GM04503 (cell line): ENCODE measurements at places on chromosomes 5 and 9.

- DNase-seq: no peak
Measured at GRCh38 chr5:22293147-22293546, 560.0 kb downstream of the CDH12 start.

DNA sequence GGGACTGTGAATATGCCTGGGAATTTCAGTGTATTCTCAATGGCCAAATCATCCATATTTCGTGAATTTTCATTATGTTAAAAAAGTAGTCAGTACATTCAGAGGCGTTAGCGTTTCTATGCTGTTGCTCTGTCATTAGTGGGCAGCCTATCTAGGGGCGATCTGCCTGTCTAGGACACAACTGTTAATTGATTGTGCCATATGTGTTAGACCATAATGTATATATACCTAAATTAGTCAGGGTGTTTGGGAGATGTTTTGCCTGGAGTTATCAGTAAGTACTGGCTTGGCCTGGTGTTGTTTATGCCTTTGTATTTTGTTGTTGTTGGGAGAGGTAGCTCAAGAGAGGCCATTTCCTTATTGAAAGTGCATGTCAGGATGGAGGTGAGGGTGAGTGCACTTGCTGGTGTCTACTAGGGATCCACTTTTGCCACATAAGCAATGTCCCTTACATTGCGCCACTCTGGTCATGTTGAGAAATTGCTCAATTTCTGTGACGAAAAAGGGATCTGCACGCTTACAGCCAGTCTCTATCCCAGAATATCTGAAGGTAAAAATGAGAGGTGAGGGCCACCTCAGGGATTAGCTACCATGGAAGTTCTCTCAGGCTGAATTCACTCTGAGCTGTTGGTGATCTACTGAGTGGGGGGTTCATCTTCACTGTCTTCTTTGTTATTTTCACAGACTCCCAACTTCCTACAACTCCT is 123.3 kb downstream of the ST8SIA4 start:
- no peak for DNase-seq

DNA sequence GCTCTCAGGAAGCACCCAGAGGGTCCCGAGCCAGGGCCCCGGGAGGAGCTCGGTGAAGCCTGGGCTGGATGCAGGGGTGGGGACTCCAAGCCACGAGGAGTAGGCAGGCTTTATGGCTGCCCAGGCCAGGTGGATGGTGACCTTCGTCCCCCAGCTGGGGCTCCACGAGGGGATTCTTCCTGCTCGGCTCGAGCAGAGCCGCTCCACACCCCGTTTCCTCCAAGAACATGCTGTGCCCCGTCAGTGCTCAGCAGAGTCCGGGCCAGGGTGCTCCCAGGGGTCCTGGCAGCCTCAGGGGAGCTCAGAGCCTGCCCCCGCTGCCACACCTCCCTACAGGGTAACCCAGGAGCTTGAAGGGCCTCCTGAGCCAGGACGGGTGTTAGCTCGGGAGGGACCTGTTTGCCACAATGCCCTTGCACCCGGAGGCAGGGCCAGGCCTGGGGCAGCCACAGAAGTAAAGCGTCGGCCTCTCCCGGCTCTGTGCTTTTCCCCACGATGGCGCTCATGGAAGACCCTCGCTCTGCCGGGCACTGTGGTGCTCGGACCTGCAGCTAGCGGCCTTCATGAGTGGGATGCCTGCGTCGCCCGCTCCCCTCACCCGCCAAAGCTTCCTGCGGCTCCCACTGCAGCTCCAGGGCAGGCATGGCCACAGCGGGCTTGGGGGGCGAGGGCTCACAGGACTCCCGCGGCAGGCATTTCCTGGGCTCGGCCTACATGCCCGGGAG is 86.8 kb downstream of the KCNT1 start:
- DNase-seq: no peak

DNA sequence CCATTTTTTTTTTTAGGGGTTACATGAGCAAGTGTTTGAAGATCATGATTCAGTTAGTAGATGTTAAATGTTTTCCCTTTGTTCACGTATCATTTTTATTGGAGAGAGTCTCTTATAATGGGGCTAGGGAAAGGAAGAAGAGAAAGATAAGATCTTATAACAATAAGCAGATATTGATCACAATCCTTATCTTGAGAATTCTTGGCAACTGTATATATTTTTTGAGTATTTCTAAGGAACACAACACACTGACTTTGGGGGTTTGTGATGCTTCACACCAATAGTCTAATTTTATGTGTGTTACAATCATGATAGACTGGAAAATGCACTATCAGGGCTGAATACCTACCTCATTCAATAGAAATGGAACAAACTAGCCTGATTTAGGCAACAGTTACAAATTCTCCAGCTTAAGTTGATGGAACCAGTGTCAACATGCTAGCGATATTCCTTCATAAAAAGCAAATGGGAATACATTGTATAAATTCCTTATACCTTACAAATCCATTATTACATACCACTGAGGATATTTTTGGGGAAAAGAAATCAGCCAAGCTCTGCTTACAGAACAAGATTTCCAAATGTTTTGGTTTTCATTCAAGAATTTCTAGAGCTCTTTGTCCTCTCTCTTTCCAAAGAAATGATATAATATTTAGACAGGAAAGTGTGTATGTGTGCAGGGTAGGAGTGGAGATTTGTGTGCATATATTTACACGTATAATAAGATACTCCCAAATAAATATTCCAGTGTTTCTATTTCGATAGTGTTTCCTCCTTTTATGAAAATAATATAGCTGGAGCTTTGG is 41.5 kb downstream of the SVEP1 start:
- DNase-seq: peak; percentile 50

DNA sequence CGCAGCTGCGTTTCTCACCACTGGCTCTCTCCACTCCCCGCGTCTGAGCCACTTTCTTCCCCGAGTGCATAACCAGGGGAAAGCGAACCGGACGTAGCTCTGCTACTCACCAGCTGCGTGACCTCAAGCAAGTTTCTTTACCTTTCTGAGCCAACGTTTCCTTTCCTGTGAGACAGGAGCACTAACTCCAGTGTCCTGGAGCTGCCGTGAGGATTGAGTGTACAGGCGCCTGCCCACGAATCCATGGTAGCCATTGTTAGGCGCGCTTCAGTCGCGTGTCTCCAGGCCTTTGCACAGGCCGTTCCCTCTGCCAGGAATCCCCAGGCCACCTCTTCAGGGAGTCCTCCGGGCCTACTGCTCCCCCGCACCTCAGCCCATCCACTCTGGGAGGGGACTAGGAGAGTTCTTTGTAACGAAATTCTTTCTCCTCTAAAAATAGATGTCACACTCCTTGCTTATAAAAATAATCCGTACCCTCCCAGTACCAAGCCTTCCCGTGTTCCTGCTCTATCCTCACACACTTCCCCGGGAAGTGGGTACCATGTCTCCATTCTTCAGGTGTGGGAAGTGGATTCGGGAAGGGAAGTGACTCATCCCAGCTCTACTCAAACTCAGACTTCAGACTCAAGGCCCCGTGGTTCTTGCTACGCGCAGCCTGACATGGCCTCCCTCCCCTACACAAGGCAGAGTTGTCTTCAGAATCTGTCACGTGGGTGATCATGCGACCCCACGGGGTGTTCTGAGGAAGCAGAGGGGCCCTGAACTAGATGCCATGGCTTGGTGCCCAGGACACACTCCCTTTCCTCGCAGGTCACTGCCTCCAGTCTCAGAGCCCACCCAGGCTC is 16.1 kb upstream of the CRB2 start:
- DNase-seq: no peak

GRCh38 chr5:79021753-79022152 is 36.6 kb upstream of the ARSB start:
- DNase-seq: no peak

DNA sequence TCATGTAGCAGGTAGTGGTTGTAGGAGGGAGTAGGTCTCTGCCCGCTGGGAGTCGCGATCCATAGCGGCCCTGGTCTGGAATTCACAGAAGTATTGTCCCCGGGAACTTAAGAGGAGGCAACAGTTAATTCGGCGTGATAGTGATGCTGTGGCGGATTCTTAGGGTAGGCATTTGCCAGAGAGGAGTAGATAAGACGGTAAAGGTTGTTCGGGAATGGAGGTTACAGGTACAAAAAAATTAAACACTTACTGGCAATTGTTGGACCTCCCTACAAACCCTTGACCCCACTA is 679 bp downstream of the SMC5 start:
- no peak for DNase-seq

DNA sequence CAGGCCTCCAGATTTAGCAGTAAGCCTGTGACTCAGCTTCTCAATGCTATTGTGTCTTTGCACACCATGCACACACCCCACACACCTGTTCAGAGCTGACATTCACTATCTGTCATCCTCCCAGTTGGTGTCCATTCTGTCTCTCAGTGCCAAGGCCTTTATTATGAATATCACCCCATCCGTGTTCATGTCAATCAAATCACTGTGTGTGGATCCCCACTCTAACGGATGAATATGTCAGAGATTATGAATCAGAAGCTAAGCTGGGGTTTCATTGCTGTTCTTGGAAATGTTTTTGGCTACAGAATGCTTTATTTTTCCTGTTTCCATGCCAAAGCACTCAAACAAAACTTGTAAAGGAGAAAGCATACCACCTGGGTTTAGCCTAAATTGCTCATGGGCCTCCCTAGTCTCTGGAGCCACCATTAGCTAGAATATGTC is 9.4 kb upstream of the MAMDC2 start:
- no peak for DNase-seq

GRCh38 chr5:72400950-72401349 is 80.8 kb downstream of the PTCD2 start:
- DNase-seq: no peak

DNA sequence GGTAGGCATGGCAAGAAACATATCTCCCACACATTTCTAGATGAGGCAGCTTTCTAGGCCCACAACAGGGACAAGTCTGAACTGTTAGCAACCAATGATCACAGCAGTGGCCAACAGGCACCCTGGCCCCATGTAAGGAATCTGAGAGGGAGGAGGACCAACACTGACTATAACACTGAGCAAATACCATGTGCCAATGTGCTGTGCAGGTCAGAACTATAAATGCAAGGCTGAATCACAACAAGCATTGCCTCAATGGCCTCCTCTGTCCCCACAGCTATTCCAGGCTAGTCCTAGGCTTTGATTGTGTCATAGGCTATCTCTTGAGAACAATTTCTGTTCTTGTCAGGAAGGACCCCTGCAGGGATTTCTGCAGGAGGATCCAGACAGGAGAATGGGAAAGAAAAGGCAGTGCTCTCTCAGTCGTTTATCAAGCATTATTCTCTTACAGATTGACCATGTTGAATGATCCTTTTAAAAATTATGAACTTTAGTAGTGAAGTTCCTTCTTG is 221.2 kb downstream of the TLE1 start:
- DNase-seq: no peak

GRCh38 chr5:106363578-106363977 is 1307.2 kb downstream of the EFNA5 start:
- no peak for DNase-seq

DNA sequence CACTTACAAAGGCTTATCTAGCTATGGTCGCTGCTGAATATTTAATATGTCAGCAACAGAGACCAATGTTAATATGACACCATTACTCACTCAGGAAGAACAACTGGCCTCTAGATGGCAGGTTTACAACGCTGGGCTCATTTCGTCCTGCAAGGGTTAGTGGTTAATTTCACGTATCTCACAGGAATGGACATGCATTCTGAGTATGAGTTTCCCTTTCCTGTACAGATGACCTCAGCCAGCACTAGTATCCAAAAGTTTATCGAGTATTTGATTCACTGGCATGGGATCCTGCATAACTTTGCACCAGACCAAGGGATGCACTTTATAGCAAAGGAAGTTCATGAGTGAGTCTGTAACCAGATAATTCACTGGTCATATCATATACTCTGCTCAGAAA is 8.7 kb upstream of the TRPC7 start:
- DNase-seq: no peak

- DNase-seq: no peak
Measured at GRCh38 chr5:6087576-6087975, 290.8 kb downstream of the MED10 start.

GRCh38 chr5:14597080-14597479 is 15.5 kb downstream of the OTULINL start:
- no peak for DNase-seq

DNA sequence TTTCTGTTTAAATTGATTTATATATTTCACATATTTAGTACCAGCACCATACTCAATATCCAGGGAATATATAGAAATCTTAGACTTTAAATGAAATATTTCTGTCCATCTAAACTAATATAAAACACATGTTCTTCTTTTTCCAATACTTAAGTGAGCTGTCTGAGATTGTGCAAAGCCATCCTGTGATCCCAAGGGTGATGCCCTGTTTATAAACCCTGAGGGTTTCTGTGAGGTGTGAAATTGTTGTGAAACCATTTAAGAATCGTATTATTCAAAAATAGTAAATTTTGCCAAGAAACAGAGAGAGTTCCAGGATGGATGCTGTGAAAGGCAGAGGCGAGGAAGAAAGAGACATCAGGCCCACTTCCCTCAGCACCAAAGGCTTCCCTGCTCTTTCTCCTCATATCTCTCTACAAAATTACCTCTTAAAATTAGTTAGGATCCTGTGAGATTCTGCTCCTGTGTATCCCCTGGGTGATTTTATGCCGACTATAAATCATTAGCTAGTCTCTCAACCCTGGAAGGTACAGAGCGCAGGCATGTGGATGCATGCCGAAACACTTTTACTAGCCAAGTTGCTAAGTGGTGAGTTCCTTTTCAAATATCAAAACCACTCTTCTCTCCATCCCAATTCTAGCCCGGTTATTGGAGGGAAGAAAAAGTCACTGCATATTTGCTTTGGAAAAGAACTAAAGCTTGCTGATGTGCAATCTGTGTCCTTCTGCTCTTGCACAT is 183.0 kb downstream of the GLIS3 start:
- no peak for DNase-seq

- DNase-seq: no peak
Measured at GRCh38 chr9:88399966-88400365, 11.7 kb downstream of the SPIN1 start.
